ENCODE measurements at places on chromosomes 2 and 18.
A peak's percentile ranks its signal among the peaks of the same experiment; 100 is the strongest.

DNA sequence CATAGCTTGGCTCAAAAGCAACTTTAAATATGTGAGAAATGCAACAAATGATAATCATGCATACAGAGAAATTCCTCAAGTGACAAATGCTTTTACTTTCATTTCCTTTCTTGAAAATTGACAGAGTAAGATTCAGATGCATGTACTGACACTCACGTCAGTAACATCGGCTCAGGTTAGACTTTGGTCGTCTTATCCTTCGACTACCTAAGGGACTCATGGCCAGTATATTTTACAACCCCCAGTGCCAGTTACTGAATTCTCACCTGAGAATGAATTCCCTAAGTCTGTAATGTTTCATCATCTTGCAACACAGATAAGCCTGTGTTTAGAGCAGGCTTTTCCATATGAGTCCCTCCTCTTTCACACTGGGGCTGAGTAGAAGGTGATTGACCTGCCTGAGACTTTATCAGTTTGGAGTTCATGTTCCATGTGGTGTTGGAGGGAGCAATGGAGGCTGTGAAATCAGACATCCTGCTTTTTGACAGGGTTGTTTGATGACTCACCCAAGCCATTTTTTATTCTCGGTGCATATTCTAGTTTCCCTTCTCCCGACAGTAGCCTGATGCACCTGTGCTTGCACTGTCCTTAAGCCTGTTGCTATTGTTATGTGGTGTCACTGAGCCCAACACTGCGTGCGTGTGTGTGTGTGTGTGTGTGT is 30.5 kb upstream of the ATP8B1 start:
- peak; percentile 57 for DNase-seq

- no peak for DNase-seq
Observed at GRCh38 chr2:120461546-120462537, 115.9 kb downstream of the INHBB start.

- peak; percentile 39 for DNase-seq
Observed at GRCh38 chr2:217789736-217790181, 213.0 kb downstream of the TNS1 start.

DNA sequence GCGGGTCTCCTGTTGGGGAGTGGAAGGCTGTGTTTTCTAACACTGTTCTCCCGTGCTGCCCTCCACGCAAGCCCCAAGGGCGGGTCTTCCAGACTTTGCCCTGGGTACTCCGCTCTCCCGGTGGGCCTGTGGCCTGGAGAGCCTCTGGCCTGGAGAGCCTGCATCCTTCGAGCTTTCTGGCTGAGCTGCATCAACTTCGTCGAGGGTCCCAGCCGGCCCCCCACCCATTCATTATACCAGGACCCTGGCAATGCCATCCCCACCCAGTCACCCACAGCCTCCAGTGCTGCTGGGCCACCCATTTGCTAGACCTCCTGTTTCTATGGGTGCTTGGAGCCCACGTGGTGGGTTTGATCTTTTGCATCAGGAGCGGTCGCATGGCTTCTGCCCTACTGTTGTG is 102.2 kb downstream of the PTGR3 start:
- DNase-seq: no peak

DNA sequence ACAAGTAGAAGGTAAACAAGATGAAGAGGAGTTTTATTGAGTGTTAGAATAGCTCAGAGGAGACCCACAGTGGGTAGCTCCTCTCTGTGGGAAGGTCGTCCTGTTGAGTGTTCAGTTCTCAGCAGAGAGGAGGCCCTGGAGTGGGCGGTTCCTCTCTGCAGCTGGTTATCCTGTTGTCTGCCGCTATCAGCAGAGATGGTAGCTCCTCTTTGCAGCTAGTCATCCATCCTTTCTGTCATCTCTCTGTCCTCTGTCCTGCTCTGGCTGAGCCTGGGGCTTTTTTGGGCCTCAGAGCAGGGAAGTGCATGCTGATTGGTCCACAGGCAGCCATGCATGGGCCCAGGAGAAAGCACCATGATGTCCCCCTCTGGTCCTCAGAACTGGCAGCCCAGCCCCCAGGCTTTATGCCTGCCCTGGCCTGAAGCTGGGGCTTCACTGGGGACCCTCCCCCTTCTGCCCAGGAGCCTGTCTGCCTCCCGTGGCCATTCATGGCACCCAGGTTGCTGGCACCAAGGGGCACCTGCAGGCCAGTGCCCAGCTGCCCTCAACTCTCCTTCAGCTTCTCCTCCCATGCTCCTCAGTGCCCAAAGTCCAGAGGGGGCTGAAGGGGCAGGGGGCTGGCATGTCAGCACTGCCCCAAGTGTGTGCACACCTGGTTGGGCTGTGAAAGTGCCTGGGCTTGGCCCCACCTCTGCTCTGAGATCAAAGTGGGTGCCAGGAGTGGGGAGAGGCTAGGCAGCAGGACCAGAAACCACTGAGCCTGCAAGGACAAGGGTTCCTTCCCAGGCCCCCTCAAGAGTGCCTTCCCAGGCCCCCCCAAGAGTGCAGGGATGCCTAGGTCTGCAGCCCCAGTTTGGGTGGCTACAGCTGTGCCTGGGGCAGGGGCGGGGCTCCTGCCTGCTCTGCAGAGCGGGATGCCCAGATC is 98.7 kb downstream of the TWIST2 start:
- no peak for DNase-seq
